T-helper 17 cell (primary cell): ENCODE measurements at places on chromosomes 12 and 14.

- no peak for DNase-seq
Measured at GRCh38 chr14:101301011-101301410, 260.3 kb upstream of the DIO3 start.

DNA sequence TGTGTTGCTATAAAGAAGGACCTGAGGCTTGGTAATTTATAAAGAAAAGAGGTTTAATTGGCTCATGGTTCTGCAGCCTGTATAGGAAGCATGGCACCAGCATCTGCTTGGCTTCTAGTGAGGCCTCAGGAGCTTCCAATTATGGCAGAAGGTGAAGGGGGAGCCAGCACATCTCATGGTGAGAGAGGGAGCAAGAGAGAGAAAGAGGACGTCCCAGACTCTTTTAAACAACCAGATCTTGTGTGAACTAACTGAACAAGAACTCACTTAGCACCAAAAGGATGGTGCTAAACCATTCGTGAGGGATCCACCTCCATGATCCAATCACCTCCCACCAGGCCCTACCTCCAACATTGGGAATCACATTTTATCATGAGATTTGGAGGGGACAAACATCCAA, 6.1 kb upstream of the SNAPC1 start:
- no peak for DNase-seq

DNA sequence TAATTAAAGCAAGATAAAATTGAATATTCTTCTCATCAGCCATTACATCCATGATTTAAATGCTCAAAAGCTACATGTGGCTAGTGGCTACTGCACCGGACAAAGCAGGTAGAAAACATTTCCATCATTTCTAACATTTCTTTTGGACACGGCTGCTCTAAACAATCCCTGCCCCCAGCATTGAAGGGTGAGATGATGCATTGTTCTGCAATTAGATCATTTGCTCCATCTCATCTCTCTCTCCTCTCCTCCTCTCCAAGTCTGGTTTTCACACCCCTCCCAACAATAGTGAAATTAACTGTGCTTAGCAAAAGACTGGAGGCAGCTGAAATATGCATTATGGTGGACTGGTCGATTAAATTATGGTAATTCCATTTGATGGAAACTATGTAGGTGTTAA, 288.5 kb downstream of the KSR2 start:
- no peak for DNase-seq

- DNase-seq: no peak
Measured at GRCh38 chr14:77108753-77109152, 10.7 kb downstream of the CIPC start.

DNA sequence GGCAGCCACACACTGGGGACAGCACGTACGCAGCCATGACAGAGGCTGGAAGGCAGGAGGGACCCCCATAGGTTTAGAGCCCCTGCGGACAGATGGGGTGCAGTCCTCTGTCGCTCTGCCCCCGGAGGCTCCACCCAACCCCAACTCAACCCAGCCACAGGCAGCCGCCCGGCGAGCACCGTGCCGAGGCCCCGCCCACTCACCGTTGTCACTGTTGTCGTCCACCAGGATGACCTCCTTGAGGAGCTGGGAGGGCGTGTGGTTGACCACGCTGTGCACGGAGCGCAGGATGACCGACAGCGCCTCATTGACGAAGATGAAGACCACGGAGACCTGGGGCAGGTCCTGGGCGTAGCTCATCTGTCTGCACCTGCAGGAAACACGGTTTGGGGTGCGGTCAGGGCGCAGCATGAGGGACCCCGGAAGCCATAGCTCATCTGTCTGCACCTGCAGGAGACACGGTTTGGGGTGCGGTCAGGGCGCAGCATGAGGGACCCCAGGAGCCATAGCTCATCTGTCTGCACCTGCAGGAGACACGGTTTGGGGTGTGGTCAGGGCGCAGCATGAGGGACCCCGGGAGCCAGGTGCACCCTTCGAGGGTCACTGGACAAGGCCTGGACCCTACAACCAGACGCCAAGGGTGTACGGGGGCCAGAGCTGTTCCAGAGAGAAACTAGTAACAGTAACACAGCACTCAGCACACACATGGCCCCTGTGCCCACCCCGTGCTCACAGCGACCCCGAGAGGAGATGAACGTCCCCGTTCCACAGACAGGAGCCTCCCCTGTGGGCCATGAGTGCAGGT, 66.9 kb downstream of the GALNT9 start:
- no peak for DNase-seq

- no peak for DNase-seq
Measured at GRCh38 chr12:56838621-56839488, 75.7 kb downstream of the HSD17B6 start.

DNA sequence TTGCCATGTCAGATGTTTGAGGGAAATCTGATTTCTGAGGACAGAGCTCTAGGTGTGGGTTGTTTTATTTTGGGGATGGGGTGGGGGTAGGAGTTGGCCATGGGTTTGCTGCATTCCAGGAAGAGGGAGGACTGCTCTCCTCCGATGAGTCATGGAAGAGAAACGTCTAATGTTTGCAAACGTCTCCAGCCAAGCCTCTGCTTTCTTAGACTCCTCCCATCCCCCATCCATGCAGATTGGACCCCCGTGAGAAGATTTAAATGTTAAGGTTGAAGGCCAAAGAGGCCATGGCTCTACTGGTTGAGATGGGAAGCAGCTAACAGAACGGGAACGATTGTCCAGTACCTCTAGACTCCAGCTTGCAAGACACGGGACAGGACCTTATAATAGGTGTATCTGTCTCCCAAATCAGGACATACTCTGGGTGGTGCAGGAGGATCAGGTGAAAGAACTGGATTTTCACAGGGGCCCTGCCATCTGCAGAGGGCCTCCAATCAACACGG, 11.4 kb upstream of the ATP2A2 start:
- no peak for DNase-seq

DNA sequence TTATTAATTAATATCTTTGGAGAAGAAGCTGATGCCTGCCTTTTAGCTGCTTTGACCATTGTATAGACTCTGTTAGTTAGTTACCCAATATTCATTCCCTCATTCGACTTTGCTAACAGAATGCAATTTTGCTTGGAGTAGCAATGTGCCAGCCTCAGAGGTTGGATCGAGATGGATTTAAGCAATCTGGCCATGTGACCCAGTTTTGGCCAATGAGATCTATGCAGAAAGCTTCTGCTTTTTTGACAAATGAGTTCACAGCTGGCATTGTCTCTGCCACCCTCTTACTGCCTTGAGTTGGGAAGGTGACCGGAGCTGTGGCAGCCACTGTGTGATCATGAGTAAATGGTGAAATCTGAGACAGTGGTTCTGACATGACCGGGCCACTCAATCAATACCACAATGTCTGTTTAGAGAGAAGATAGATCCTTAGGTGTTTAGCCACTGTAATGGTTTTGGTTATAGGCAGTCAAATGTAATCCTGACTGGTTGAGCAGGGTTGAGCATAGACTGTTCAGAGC, 74.9 kb upstream of the MED13L start:
- DNase-seq: no peak

DNA sequence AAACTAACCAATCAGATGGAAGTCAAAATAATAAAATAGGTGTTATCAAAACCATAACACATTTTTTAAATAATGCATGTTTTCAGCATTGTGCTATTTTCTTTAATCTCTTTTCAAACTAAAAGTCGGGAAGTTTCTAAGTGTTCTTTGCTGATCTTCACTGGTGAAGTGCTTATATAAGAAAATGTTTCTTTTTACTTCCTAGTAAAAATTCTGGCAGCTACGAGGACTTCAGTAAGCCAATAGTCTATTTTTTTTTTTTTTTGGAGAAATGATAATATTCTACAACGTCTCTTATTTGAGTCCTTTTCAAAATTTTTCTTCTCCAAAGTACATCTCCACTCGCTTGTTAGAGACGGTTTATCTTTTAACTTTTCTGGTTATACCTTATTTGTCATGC, 448.0 kb downstream of the SLC6A15 start:
- no peak for DNase-seq

- DNase-seq: no peak
Measured at GRCh38 chr14:74465335-74465734, 27.8 kb downstream of the NPC2 start.

GRCh38 chr12:76764856-76765255, 941 bp downstream of the ZDHHC17 start:
- DNase-seq: no peak

DNA sequence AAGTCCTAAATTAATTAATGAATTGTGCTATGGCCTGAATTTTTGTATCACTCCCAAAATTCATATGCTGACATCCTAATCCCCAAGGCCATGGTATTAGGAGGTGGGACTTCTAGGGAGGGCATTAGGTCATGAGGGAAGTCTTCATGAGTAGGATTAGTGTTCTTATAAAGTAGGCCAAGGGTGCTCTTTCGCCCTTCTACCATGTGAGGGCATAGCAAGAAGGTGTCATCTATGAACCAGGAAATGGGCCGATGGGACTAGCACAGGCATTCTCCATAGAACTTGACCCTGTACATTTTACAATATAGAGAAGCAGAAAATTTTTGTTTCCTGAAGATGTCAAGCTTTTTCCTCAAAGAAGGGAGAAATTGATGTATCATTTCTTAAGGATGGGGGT, 12.5 kb downstream of the SYT10 start:
- DNase-seq: no peak
